Fibroblast of lung (primary cell): ENCODE measurements at places on chromosomes 13 and 19.

GRCh38 chr13:50389726-50390125 lies 374.5 kb downstream of the KCNRG start:
- no peak for DNase-seq

GRCh38 chr19:35309481-35310279 lies 17.7 kb downstream of the MAG start:
- DNase-seq: peak; percentile 10

DNA sequence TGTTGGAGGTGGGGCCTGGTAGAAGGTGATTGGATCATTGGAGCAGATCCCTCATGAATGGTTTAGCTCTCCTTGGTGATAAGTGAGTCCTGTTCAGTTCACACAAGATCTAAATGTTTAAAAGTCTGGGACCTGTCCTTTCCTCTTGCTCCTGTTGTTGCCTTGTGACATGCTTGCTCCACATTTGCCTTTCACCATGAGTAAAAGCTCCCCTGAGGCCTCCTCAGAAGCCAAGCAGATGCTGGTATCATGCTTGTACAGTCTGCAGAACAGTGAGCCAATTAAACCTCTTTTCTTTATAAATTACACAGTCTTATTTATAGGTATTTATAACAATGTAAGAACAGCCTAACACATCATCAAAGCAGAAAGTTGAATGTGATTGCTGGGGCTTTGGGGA lies 24.2 kb upstream of the RFC3 start:
- DNase-seq: no peak

- DNase-seq: no peak
Observed at GRCh38 chr19:17109300-17109699, 33.7 kb downstream of the MYO9B start.

- no peak for DNase-seq
Observed at GRCh38 chr19:29549105-29550070, 23.6 kb downstream of the VSTM2B start.

GRCh38 chr19:49882643-49883042 lies 5.1 kb downstream of the TBC1D17 start:
- no peak for DNase-seq

DNA sequence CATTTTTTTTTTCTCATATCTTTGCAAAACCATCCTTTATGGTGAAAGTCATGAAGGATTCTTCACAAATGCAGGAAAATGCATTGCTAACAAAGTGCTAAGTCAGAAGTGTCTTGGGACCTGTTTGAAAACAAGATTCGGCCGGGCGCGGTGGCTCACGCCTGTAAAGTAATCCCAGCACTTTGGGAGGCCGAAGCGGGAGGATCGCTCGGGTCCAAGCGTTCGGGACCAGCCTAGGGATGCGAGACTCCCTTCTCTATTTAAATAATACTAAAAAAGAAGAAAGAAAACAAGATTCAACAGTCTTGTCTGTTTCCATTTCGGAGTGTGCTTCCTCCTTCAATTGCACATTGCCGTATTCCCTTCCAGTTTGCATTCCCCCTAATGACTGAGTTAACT lies 819 bp downstream of the EID2B start:
- DNase-seq: no peak

GRCh38 chr19:47156861-47157430 lies 26.3 kb downstream of the SAE1 start:
- DNase-seq: peak; percentile 72

DNA sequence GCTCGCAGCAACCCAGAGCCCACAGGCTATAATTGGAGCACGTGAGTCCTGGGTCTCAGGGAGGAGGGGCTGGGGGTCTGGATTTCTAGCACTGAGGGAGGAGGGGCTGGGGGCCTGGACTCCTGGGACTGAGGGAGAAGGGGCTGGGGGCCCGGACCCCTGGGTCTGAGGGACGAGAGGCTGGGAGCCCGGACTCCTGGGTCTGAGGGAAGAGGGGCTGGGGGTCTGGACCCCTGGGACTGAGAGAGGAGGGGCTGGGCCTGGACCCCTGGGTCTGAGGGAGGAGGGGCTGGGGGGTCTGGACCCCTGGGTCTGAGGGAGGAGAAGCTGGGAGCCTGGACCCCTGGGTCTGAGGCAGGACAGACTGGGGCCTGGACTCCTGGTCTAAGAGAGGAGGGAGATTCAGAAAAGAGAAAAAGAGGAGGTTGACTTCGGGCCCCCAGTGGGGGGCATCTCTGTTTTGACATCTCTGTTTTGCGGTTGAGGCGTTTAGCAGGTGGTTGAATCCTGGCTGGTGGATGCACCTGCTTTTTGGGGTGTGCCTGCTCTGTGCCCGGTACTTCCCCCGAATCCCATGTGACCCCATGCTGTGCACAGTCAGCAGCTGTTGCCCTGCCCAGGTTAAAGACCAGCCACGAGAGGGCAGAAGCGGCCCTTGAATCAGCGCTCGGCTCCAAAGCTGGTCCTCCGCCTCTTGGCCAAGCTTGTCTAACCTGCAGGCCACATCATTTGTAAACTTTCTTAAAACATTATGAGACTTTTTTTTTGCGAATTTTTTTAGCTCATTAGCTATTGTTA lies 10.5 kb downstream of the PVR start:
- DNase-seq: peak; percentile 55

GRCh38 chr13:114074671-114075315 lies 57.6 kb downstream of the RASA3 start:
- DNase-seq: no peak

DNA sequence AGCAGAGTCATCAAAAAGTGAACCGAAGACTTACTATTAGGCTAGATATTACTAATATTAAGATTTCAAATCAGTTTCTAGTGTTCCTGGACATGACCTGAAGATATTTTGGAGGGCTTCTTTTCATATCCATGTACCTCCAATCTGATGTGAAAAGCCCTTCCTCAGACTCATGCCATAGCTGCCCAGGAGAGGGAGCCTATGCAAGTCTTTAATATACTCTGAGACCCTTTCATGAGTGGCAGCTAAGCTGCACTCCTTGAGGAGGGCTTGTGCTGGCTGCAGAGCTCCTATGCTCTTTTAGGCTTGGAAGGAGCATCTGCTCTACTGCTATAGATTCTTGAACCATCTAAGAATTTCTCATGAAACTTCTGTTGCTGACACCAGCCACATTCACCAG lies 715.3 kb downstream of the OLFM4 start:
- DNase-seq: no peak

GRCh38 chr13:66644855-66645460 lies 585.2 kb downstream of the PCDH9 start:
- no peak for DNase-seq

DNA sequence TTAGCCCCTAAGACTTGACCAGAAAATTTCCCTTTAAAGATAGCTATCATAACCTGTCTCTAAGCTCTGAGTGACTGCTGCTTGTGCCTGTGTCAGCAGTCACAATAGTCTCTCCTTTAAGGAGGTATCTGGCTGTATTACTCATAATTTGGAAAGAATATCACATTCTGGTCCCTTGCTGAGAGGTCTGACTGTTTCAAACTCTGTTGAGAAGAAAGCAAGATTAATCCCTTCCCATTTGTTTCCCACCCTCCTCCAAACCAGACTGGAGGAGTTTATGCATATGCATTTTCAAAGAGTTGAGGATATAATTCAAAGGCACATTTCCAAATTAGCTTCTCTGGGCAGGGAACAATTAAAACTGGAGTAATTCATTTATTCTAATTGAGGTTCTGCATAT lies 2.3 kb downstream of the HTR2A start:
- DNase-seq: no peak

- no peak for DNase-seq
Observed at GRCh38 chr19:3668331-3669081, 31.8 kb downstream of the PIP5K1C start.

- peak; percentile 89 for DNase-seq
Observed at GRCh38 chr19:16382775-16383543, 58.3 kb downstream of the KLF2 start.

- no peak for DNase-seq
Observed at GRCh38 chr13:99870541-99870940, 101.0 kb downstream of the ZIC5 start.

GRCh38 chr13:66501181-66501580 lies 729.0 kb downstream of the PCDH9 start:
- DNase-seq: peak; percentile 74

DNA sequence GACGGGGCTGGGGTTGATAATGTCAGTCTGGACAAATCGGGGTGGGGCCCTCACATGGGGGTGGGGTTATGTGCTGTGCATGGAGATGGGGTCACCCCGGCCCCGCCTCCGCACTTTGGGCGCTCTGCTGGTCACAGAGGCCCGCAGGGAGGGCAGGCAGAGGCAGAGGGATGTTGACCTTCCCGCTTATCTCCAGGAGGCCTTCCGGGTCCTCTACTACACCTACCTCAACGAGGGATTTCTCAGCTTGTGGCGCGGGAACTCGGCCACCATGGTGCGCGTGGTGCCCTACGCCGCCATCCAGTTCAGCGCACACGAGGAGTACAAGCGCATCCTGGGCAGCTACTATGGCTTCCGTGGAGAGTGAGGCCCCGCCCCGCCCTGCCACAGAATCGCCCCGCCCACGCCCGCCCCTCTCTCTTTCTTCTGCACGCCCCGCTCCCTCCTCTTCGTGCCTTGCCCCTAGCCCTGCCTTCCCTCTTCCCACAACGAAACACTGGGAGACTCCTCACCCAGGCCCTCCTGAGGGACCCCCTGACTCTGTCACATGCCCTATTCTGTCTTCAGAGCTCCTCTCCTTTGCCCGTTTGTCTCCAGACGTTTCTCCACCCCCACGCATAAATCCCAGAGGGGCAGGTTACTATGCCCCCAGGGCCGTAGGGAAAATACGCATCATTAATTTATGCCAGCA lies 32.8 kb downstream of the TMEM161A start:
- peak; percentile 52 for DNase-seq

- peak; percentile 77 for DNase-seq
Observed at GRCh38 chr13:81017513-81018152, 676.7 kb upstream of the SPRY2 start.

- DNase-seq: no peak
Observed at GRCh38 chr13:80562433-80563156, 221.7 kb upstream of the SPRY2 start.

DNA sequence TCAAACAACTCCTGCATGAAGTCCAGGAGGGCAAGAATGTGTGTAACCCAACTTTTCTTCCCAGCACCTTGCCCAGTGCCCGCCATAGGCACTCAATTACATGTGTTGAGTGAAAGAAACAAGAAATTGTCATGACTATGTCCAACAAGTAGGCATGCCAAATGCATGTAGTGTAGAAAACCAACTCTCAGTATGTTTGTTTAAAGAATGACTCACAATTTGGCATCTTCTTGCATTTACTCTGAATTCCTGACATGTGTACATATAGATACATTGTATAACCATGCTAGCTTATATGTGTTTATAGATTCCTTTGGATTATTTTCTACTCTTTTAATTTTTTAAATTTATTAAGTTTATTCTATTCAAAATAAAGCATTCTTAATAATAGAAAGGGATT lies 305.0 kb downstream of the EFNB2 start:
- DNase-seq: peak; percentile 59

DNA sequence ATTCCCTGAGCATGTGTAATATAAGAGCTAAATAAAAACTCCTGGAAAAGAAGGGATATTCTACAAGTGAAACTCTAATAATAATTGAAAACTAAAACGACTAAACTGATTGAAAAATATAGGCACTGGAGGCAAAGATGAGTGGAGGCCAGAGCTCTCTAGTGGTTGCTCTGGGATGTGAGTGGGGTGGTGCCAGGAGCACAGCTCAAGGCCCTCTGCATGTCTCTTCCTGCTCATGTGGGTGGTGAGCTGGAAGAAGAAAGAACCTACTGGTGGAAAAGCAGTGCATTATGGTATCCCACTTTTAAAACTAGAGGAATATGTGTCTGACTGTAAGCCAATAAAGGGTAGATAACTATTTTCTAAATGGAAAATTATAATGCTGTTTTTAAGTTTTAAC lies 15.8 kb upstream of the ARHGEF7 start:
- DNase-seq: no peak

DNA sequence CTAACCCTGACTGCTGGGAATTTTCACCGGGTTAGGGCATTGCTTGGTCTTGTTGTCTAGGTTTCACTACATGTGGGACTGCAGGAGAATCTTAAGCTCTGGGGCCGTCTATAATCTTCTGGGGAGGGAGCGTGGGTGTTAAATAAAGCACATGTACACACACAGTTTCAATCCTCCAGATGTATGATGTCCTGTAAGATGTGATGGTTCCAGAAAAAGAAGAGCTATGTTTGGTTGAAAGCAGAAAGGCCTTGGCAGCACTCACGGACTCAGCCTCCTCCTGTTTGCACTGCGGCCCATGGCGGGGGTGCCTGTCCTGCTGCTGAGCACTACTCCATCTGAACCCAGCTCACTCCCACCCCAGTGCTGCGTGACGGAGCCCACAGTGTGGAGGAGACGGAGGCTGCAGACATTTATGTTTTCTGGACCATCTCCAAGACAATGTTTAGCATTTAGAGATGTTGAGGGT lies 343.5 kb downstream of the TEX29 start:
- no peak for DNase-seq

DNA sequence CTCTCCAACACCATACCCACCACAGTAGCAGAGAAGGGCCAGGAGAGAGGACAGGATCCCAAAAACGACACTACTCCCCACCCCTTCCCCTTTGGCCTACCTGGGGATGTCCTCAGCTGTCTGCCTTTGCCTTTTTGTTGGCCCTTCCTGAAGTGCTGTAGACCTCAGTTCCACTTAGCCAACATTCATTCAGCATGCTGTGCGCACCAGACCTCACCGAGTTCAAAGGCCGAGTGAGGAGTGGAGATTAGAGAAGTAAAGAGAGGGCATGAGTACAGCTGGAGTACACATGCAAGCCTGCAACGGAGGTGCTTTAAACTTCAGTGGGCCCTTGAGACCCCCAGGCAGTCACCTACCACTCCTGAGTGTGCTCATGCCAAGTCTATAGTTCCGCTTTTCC lies 99.0 kb downstream of the TEX26 start:
- DNase-seq: no peak

GRCh38 chr13:77036279-77036678 lies 9.3 kb upstream of the FBXL3 start:
- DNase-seq: no peak

- DNase-seq: peak; percentile 47
Observed at GRCh38 chr19:41951686-41952172, 7.4 kb downstream of the RABAC1 start.

DNA sequence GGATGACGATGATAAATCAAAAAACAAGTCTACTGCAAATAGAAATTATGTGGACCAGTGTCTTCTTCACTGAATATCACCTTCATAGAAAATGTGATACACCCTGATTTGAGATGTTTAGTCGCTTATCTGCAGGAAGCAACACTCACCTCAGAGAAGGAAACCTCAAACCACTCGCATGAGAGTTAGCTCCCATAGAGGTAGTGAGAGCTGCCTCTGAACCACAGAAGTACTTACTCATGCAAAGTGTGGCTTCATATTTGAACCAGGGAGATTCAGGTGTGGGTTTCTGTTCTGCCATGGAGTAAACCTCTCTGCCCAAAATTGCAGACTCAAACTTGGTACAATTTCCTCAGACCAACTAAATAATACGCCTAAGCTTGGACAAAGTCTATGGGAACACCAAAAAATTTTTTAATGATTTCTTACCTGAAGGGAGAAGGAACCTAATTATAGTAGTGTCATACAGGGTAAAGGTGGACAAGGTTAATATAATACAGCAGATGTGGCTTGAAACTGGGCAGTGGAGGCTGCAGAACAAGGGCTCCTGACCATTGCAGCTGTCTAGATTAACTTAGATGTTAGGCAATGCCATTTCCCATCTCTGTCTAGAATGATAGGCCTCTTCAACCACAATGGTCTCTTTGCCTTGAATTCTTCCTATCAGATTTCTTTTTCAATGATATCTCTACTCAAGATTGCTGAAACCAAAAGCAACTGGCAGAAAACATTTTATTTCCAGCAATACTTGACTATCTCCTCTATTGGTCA lies 29.6 kb upstream of the RCBTB2 start:
- DNase-seq: no peak
